ENCODE measurements at places on chromosomes 3 and 15.

- no peak for DNase-seq
These were observed 156.0 kb downstream of the PDE8A start for GRCh38 chr15:85137489-85138168.

GRCh38 chr3:186173224-186173815, 64.4 kb upstream of the ETV5 start:
- DNase-seq: no peak

- peak; percentile 10 for DNase-seq
These were observed 17.9 kb upstream of the FAN1 start for GRCh38 chr15:30885814-30886213.

DNA sequence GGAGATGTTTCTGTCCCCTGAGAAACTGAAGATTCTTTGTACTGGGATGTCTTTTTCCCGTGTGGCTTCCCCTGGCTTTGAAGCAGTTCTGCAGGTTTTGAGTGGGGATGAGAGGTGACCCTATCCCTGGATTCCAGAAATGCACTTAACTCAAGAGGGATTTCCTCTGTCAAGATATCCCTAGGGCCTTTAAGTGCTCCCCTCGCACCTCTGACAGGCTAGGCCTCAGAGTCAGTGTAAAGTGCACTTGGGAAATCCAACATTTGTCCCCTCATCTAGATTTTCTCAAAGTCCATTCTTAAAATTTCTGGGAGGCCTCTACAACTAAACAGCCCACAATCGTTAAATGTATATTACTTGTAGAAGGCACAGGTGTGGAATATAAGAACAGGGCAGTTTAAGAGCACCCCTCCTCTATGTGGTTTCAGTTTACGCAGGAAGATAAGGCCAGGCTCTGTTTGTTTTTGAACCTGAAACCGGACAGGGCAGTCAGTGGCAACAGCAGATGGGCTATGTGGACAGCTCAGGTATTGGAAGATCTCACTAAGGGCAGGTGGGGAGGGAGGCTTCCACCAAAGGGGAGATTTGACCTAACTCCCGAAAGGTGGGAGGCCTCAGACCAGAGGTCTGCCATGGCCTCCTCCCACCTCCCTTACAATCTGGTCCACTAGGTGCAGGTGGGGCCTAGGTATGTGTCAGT, 4.8 kb downstream of the C3orf52 start:
- no peak for DNase-seq

DNA sequence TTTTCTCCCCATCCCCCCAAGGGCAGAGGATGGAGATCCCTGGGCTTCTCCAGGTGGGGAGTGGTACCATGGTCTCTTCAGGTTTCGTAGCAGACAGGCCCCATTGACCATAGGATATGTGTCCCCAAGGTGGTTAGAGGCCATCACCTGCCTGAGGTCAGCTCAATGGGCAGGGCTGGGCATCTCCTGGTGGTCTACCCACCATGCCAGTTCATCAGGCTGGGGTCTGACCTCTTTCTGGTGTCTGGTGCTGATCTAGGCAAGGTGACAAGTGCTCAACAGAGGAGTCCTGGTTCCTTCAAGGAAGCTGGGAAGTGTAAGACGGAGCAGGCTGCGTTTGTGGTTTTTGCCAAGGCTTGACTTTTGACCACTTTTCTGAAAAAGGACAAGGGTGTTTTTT, 71.4 kb downstream of the SMAD3 start:
- no peak for DNase-seq

DNA sequence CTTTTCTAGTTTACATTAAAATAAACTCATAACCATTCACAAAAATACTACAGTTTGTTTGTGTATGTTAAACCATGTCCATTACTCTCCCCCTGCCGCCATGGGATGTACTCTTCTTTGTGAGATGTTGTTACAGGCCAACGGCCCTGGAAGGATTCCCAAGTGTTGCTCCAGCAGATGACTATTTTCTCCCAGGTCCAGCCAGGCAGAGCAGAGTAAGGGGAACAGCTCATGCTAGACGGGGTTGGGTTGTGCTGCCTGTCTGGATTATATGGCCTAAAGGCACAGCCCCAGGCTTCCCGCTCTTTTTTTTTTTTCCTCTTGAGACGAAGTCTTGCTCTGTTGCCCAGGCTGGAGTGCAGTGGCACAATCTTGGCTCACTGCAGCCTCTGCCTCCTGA, 24.5 kb upstream of the SLCO2A1 start:
- no peak for DNase-seq

GRCh38 chr3:20054549-20054987, 14.3 kb downstream of the KAT2B start:
- peak; percentile 82 for DNase-seq

DNA sequence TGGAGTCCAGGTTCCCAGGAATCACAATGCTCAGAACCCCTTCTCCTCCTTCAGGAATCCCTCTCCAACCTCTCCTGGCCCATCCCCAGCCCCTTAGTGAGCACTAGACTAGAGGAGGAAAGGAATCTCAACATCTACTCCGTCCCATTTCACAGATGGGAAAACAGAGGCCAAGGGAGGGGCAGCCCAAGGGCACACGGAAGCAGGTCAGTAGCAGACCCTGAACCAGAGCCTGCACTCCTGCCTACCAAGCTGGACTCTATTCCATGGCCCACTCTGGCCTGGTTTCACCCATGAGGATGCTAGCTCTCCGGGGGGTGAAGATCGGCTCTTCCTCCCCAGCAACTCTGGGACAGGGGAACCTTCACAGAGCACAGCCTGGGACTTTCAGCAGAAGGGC, 14.3 kb downstream of the SEMA7A start:
- no peak for DNase-seq

DNA sequence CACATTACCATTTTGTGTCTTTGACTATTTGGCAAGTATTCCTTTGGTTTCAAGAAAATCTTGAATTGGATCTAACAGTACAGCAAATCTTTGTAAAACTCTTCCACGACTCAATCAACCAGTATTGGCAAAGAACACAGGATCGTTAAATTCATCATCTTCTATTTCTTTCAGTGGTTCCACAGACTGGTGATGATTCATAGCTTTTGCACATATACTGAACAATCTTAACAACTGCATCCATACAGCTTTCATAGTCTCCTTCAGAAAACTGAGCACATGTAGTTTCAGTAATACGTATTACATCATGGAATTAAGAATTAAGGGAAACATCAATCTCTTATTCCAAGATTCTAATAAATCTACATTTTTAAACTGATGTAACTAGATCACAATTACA, 91.6 kb upstream of the LIPC start:
- peak; percentile 45 for DNase-seq

Measured in HFFc6 (cell line).